ENCODE measurements at places on chromosomes 1 and 21.
A peak's percentile ranks its signal among the peaks of the same experiment; 100 is the strongest.

DNA sequence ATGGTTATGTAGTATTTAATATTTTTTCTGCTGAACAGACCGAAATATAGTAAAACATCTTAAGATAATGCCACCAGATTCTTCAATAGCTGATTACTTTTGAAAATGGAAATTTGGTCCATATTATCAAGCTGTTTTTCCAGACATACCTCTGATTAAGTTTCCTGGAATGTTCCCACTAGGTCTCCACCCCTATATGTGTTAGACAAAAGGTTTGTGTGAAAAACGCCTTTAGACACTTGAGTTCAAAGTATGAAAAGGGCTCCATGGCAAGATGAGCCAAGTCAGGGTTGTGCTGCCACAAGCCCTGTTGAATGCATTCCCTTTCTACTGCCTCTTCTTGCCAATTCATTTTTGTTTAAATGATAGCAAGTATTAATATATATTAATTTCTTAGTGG is 52.7 kb downstream of the ZBTB17 start:
- peak; percentile 45 for DNase-seq

GRCh38 chr21:16047904-16048303 is 318.1 kb downstream of the USP25 start:
- peak; percentile 70 for DNase-seq

- DNase-seq = no peak
Measured at GRCh38 chr1:202069662-202070061, 53.1 kb upstream of the GPR37L1 start.

DNA sequence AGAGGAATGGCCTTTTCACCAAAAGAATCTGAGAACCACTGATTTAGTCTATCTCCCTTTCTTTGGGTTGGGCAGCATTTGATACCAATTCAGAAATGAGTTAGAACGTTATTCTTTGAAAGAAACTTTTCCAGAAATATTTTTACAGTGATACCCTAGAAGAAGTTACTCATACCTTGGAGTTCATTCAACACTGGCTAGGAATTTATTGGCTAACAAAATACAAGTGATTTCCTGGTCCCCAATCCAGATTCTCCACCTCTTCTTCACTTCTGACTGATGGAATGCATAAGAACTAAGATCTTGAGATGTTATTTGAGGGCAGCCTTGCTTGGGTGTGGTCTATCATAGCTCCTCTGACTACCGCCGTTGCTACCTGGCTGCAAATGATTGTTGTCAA is 9.4 kb downstream of the C1orf162 start:
- peak; percentile 42 for DNase-seq

GRCh38 chr21:44929799-44930542 is 9.3 kb upstream of the ITGB2 start:
- no peak for DNase-seq

DNA sequence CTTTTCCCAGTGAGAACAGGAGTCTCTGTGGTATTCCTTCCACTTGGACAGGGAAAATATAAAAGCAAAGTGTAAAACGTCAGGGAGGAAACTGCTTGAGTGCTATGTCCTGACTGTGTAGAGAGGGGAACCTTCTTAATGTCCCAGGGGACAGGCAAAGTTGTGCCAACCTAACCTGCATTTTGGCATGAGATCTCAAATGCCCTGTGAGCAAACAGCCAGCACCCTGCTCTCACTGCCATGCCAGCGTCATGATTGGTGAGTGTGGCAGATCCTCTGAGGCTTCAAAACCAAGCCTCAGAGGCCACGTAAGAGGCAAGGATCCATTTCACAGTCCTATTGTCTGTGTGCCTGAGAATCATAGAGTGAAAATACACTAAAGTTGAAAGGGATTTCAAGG is 49.7 kb upstream of the RAP1A start:
- no peak for DNase-seq

GRCh38 chr21:42481169-42481568 is 14.9 kb downstream of the RSPH1 start:
- no peak for DNase-seq

- no peak for DNase-seq
Measured at GRCh38 chr21:31204801-31205200, 139.3 kb downstream of the TIAM1 start.

DNA sequence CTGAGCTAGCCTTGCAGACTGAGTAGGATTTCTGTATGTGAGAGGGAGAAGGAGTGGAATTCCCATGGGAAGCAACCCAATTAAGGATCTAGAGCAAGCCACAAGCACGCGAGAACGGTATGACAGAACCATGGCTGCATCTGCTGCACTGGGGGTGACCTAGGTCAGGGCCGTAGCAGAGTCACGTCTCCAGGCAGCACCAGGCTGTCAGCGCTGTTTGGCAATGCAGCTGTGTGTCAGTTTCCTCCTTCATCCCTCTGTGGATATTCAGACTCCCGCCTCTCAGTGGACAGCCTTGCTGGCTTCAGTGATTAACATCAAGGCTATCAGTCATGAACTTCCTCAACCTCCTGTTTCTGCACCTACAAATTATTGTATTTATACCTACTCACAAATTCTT is 118.1 kb upstream of the PPP2R5A start:
- DNase-seq = peak; percentile 83

- DNase-seq = no peak
Measured at GRCh38 chr21:28851645-28852044, 141.0 kb downstream of the LTN1 start.

DNA sequence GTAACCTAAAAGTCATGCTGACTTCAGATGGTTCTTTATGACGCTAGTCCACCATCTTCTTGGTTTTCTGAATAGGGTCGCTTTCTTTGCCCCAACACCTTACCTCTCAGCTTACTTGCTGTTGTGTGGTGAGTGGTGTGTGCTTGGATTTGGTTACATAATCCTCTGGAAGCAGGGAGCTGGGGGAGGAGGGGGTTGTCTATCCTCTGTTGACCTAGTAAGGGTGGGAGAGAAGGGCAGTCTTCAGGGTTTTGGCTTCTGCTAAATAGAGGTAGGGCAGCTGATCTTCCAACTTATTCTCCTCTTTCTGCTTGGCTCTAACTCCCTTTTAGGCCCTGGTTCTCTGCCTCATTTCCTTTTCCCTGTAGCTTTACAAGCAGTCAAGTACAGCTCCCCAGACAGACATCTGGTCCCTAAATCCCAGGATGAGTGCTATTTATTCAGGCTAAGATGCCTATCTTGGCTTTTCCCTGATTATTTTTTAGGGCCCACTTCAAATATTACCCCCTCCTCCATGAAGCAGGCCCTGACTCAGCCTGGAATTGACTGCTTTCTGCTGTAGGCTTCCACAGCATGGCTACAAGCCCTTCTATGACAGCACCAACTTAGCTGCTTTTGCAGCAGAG is 6.4 kb upstream of the REN start:
- no peak for DNase-seq

- DNase-seq = peak; percentile 74
Measured at GRCh38 chr1:112444269-112444668, 48.3 kb downstream of the CTTNBP2NL start.

GRCh38 chr1:69688193-69688592 is 120.5 kb downstream of the LRRC7 start:
- DNase-seq = no peak

DNA sequence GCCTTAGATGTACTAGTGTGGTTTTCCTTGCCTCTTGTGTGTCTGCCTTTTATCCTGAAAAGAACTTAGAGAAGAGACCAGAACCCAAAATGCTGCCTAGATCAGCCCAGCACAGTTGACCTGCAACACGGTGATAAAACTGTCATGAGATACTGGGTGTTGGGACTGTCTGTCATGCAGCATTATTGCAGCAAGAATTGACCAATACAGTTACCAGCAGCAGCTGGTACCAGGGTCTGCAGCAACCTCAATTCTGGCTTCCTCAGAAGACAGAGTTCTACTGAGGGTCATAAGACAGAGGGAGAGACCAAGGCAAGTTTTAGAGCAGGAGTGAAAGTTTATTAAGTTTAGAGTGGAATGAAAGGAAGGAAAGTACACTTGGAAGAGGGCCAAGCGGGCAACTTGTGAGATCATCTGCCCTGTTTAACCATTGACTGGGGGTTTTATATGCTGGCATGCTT is 182.0 kb downstream of the DYRK1A start:
- no peak for DNase-seq

DNA sequence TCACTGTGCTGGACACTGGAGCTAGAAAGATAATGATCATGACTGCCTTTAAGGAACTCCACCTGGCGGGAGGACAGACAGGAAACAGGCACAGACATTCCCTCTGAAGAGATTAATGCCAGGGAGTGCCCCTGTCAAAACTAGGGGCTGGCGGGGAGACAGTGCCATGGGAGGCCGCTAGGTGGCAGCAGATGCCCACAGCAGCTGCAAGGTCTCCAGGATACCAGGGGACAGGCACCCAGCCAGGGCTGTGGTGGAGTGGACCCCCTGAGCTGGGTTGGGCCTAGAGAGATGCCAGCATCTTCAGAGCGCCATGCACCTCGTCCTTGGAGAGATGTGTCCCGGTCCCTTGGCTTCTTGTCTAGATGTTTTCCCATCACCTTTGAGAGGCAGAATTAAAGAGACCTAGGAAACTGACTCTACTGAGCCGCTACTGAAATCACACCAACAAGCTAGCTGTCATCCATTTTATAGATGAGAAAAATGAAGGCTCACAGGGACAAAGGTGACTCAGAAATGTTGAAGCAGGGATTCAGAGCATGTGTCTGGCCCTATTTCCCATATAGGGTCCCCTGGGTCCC is 3.6 kb downstream of the REN start:
- peak; percentile 54 for DNase-seq

- DNase-seq = peak; percentile 17
Measured at GRCh38 chr1:39886757-39887231, 3.5 kb upstream of the TRIT1 start.

GRCh38 chr1:78040484-78041089 is 5.2 kb upstream of the GIPC2 start:
- DNase-seq = no peak

DNA sequence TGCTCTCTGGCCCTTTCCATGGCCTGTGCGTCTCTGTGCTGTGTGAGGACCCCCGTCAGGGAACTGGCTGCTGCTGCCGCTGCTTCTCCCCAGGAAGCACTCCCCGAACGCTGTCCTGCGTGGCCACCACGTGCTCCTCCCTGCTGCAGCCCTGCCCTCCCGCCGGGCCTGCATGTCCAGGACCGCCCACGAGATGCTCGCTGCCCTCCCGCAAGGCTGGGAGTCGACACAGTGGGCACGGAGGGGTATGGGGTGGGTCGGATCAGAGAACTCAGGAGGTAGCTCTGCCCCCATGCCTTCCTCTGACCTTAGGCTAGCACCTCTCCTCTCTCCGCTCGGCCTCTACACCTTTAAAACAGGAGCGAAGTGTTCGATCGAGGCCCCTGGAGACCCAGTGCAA is 171.9 kb upstream of the AJAP1 start:
- DNase-seq = no peak

- peak; percentile 45 for DNase-seq
Measured at GRCh38 chr1:240649733-240650721, 38.1 kb upstream of the GREM2 start.

DNA sequence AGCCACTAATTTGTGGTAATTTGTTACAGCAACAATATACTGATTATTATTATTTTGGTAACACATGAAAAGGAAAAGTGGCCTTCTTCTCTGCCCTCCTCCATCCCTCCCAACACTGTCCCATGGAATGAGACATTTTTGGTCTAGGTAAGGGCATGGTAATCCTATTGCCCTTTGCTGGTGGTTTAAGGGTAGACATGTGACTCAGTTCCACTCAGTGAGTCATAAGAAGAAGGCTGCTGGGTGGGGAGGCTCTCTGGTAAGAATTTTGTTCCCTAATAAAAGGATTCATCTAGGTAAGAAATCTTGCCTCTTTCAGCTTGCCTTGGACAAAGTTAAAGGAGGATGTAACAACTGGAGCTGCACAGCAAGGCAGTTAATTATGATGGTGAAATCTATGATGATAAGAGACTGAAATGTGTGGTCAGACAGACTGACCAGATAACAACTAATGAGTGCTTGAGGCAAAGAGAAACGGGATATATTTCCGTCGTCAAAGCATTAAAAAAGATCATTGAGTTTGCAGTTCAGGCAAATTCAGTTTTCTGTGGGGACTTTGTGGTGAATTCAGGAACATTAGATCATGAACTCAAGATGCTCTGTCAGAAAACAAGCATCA is 232.0 kb upstream of the KCNK2 start:
- DNase-seq = peak; percentile 59

GRCh38 chr1:119737040-119737682 is 25.4 kb downstream of the PHGDH start:
- no peak for DNase-seq

DNA sequence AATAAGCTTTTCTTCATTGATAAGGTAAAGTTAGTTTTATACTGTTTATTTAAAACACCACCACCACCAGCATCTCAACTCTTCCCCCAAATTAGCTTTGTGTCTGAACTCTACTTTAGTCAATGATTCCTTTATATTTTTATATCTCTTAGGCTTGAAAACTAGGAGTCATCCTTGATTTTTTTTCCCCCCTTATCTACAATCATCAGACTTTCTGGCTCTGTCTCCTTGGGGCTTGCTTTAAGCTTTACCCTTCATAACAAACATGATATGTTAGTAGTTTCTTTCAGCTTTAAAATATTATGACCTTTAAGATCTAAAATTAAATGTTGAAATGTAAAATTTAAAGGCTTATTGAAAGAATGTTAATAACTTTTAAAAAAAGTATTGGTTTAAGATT is 28.3 kb downstream of the HS2ST1 start:
- DNase-seq = no peak

GRCh38 chr1:3469849-3470649 is 15.6 kb downstream of the ARHGEF16 start:
- DNase-seq = no peak

DNA sequence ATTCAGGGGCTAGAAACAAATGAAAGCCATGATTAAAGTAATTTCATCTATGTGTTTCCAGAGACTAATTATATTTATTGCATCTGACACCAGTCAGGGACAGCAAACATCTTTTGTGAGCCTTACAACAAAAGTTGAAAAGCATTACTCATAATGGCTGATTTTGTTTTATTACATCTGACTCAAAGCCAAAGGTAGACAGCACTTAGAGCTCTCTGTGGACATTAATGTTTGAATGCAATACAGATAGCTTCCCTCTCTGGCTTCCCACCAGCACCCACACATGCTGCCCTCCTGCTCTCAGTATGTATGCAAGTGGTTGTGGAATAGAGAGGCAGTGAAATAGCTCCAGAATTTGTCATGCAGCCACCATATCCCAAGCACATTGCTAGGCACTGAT is 198.7 kb downstream of the SETD4 start:
- DNase-seq = peak; percentile 75

DNA sequence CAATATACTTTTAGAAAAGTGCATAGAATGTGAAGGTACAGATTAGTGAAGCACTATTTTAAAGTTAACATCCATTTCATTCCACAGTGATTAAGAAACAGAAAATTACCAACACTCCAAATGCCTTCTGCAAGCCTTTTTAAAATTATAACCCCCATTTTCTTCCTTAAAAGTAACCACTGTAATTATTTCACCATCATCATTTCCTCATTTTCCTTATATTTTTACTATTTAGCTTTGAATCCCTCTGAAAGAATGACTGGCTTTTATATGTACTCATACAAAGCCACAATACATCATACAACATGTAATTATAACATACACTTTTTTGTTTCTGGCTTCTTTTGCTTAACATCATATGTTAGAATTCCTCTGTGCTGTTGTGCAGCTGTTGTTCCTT is 6.5 kb upstream of the NEGR1 start:
- DNase-seq = no peak

GRCh38 chr1:161834967-161835550 is 68.9 kb downstream of the ATF6 start:
- peak; percentile 51 for DNase-seq

- DNase-seq = no peak
Measured at GRCh38 chr1:92488832-92489231, 2.1 kb upstream of the GFI1 start.

All from fibroblast of mammary gland (primary cell).